ENCODE measurements at places on chromosomes 7 and 10.

GRCh38 chr7:128381161-128381821 is 19.8 kb upstream of the PRRT4 start:
- no peak for DNase-seq

DNA sequence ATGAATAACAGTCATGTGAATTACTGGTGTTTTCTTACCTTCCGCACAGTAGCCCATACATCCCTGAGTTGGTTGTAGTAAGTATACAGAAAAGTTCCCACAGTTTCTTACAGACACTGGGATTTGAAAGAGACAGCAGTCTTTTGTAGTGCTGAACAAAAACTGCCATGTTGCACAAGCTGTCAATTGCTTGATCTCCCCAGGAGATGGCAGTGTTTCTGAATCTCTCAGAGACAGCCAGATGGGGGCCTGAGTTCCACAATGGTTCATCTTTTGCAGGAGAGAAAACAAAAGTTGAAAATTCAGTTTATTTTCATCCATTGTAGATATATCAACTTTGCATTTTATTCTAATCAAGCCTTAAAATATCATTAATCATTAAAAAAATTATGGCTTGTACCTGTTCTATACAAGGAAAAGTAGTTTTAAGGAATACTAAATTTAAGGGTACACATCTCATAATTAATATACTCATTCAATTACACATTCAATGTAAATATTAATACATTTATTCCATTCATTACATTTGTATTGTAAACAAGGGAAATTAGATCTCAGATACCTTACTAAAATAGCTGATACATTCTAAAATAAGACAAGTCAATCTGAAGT is 14.5 kb downstream of the VWDE start:
- peak; percentile 43 for DNase-seq

DNA sequence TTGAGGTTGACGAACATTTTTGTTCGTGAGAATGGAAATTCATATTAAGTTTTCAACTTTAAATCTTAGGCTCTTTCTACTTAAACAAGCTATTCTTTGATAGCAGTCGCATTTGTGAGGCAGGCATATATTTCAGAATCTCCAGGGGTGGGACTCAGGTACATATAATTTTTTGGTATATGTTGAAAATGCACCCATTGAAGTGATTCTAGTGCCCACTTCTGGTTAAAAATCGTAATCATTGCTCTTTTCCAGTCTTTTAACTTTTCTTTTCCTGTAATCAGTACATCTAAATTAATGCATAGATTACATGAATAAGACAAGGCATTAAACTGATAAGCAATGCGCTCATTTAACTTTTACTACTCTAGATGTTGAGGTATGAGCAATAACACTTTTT is 67.8 kb downstream of the ZNRF2 start:
- no peak for DNase-seq

DNA sequence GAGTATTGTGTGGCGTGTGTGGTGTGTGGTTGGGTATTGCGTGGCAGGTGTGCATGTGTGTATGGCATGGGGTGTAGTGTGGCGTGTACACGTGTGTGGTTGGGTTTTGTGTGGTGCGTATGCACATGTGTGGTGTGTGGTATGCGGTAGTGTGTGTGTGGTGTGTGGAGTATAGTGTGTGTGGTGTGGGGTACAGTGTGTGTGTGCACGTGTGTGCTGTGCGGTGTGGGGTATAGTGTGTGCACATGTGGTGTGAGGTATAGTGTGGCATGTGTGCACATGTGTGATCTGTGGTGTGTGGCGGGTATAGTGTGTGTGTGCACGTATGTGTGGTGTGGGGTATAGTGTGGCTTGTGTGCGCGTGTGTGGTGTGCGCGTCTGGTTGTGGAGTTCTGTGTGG is 20.9 kb upstream of the UTF1 start:
- no peak for DNase-seq

- DNase-seq, result no peak
Observed at GRCh38 chr10:51878695-51879094, 179.3 kb upstream of the CSTF2T start.

DNA sequence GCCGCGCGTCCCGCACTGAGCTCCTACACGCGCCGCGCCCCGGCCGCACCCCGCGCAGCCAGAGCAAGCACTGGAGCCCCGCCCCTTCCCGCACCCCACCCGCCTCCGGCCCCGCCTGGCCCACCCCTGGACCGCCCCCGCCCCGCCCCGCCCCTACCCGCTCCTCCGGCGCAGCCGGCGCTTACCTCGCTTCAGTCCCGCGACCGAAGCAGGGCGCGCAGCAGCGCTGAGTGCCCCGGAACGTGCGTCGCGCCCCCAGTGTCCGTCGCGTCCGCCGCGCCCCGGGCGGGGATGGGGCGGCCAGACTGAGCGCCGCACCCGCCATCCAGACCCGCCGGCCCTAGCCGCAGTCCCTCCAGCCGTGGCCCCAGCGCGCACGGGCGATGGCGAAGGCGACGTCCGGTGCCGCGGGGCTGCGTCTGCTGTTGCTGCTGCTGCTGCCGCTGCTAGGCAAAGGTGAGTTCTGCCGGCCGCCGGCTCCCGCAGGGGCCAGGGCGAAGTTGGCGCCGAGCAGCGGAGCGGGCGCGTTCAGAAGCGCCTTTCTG is at the start of gene RET:
TSS of gene RET (plus strand) at position 194 of the 545 bp plus-strand sequence. CDS start at position 384, 190 bp downstream.
- peak; percentile 41 for DNase-seq

DNA sequence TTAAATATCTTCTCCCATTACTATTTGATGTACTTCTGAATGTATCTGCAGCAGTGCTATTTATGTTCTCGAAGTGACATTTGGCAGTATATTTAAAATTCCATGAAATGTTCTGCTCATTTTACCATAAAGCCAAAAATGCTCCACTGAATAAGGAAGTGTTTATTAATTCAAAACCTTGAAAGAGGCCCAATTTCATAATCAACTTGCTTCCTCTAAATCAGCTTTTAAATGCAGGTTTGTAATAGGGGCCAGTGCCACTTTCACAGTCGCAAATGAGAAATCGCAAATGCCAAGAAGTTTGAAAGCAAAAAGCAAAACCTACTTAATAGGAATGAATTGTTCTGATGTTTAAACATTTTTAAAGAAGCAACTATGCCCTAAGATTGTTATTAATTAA is 11.4 kb downstream of the NHLRC2 start:
- DNase-seq, result no peak

- DNase-seq, result no peak
Observed at GRCh38 chr10:70223728-70224127, 9.5 kb downstream of the PPA1 start.

- DNase-seq, result no peak
Observed at GRCh38 chr10:117775526-117775925, 233.0 kb downstream of the EMX2 start.

DNA sequence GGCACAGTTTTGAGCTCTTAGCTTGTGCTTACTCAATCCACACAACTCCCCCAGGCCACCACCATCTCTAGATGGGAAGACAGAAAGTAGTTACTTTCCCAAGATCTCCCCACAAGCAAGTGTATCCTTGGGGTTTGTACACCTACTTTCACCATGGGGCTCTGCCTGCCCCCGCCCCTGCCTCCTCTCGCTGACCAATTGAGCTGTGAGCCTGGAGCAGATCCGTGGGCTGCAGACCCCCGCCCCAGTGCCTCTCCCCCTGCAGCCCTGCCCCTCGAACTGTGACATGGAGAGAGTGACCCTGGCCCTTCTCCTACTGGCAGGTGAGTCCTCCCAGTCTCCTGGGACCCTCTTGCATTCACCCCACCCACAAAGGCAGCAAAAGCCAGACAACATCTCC is 2.0 kb downstream of the FXYD4 start:
- no peak for DNase-seq

- DNase-seq, result no peak
Observed at GRCh38 chr7:117972606-117973005, 99.4 kb upstream of the CTTNBP2 start.

DNA sequence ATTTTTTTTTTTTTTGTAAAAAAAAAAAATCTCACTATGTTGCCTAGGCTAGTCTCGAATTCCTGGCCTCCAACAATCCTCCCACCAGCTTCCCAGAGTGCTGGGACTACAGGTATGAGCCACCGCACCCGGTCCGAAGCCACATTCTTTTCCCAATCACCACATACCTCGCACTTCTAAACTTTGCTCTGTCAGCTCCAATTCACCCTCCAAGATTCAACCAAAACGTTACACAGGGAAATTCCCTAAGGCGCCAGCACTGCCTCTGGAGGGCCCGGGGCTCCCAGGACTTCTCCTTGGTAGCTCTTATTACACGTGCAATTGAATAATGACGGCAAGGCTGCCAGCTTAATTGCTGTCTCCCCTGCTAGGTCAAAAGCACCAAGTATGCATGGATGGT is 10.3 kb upstream of the DNAAF5 start:
- DNase-seq, result peak; percentile 18

DNA sequence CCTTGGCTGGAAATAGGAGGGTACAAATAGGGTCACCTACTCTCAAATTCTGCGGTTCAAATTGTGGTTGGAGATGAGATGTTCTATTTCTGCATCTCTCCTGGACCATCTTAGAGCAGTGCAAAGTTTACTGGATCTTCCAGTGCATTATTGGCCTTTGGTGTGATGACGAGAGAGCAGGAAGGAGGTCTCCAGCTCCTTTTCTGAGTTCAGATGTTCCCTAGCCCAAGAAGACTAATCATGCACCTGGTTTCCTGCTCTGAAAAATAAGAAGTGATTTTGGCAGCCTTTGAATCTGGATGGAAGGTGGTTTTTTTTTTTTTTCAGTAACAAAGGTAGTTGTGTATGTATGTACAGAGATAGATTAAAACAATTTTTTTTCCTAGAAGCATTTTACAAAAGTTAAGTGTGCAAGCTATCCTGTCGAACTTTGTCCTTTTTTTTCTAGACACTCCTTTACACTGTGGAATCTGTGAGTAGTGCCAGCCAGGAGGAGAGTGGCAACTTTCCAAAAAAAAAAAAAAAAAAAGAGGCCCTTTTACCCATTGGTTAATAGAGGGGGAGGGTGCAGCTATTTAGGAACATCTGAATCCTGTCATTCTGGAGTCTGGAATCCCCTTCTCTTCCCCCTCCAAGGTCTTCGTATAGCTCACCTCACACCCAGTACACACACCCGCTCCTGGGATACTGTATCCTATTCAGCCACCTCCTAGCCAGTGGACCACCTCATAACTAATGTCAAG is 26.3 kb downstream of the PAPSS2 start:
- DNase-seq, result no peak

- DNase-seq, result no peak
Observed at GRCh38 chr7:136677471-136678365, 190.7 kb upstream of the CHRM2 start.

- no peak for DNase-seq
Observed at GRCh38 chr7:117202511-117202910, 120.3 kb downstream of the WNT2 start.

GRCh38 chr10:62657244-62657835 is 147.2 kb upstream of the ADO start:
- DNase-seq, result no peak

- DNase-seq, result no peak
Observed at GRCh38 chr7:44914992-44915607, 29.8 kb upstream of the PURB start.

GRCh38 chr7:30925117-30925516 is 13.5 kb downstream of the AQP1 start:
- no peak for DNase-seq

DNA sequence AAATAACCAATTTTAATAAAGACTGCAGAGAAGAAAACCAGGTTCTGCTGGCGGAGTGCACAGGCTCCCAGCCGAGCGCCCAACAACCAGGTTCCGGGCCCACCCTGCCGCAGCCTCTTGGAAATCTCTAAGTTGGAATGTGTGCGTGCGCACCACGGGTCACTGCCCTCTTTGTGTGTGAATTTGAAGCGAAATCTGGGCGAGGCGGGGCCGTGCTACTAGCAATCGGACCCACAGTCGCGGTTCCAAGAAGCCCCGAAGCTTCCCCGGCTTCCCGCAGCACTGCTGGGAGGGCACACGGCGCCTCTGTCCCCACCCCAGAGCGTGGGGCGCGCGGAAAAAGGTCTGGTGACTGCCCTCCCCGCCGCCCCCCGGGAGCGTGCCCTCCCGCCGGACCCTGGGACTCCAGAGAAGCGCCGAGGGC is 666 bp upstream of the MAP3K8 start:
- no peak for DNase-seq

- DNase-seq, result no peak
Observed at GRCh38 chr10:122463466-122464249, 2.3 kb downstream of the HTRA1 start.

DNA sequence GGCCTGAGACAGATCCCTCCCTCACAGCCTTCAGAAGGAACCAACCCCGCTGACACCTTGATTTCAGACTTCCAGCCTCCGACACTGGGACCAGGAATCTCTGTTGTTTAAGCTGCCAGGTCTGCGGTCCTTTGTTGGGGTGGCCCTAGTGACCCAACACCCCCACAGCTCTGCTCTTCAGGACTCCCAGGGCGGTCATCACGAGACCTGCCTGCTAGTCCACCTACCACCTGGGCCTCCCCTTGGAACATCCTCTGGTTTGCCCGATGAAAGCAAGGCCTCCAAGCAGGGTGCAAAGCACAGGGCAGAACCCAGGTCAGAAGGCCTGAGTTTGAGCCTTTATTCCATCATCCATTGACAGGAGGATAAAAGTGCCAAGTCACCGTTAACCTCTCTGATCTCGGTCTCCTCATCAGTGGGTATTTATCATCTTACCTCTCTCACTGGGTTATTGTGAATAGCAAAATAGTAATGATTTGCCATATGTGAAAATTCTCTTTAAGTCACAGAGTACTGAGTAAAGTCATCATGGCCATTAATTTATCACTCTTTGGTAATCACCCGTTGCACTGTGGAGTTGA is 16.9 kb upstream of the SMARCD3 start:
- DNase-seq, result no peak

DNA sequence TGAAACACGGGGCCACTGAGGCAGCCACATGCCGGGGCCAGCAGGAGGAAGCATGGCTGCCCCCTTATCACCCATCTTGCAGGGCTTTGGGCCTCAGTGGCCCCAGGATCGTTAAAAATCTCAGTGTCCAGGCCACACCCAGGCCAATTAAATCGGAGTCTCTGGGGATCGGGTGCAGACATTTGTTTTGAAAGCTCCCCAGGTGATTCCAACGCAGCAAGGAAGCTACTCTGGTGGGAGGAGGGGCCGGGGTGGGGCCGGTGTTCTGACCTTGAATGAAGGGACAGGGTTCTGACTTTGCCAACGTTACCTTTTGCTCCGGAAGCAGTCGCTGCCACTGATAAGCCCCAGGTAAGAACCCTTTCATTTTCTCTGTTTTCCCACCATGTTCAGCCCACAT is 412.3 kb upstream of the FOXK1 start:
- DNase-seq, result no peak

GRCh38 chr10:48634198-48634983 is 29.5 kb upstream of the ARHGAP22 start:
- DNase-seq, result no peak

- DNase-seq, result peak; percentile 71
Observed at GRCh38 chr7:36514289-36515243, 124.9 kb downstream of the ANLN start.
